Activated naive CD4-positive, alpha-beta T cell treated with Interleukin-2 at 50 U/mL for 16 hours (primary cell): ENCODE measurements at places on chromosomes 4 and X.

DNA sequence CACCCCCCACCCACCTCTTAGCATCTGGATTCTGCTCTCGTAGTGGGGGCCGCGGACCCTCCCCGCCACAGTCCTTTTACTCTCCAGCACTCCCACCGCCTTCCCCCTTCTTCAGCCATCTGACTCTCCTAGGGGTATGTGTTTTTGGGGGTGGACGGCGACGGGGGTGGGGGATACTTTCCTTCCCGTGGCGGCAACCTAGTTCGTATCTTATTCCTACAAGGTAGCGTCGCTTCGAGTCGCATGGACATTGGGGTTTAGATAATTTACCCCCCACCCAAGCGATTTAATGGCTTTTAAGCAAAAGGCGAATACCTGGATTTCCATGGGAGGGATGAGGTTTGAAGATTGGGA is 1.3 kb upstream of the BCORL1 start:
- no peak for DNase-seq

DNA sequence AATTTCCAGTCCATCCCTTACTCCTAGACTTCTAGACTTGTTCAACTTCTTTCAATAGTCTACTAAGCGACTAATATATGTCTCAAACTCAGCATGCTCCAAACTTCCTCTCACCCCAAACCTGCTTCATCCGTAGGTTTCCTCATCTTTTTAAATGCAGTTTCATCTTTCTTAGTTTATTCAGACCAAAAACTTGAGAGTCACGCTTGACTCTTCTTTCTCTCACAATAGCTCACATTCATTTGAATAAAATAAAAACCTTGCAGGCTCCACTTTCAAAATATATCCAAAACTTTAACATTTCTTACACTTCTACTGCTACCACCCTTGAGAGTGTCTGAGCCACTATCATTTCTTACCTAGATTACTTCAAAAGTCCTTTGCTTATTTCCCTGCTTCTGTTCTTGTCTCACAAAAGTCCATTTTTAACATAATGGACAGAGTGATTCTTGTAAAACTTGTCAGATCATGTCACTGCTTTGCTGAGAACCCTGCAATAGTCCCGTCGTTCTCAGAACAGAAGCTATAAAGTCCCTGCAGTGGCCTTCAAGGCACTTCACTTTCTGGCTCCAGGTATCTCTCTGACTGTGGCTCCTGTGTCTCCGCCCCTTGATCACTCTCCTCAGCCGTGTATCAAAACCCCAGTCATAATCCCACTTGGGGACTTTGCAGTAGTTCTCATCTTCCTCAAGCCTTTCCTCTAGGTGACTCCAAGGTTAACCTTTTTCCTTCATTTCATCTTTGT is 167.6 kb downstream of the ARHGAP24 start:
- no peak for DNase-seq

- no peak for DNase-seq
Measured at GRCh38 chr4:114041117-114041475, 61.6 kb upstream of the ARSJ start.

DNA sequence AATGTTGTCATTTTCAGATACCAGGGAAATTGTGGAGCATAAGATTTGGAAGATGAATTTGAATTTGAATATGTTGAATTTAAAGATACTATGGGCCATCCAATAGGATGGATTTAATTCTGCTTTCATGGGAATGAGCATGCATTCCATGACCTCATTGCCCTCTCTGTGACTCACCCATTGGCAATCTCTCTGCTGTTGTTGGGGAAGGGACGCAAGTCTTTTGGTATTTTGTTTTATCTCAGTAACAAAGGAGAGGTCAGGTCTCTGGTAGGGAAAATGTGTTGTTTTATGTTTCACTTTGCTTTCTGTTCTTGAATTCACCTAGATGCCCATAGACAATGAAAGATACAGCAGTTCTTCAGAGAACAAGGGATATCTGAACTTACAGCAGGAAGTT is 42.1 kb upstream of the MAGEA4 start:
- DNase-seq, result no peak

DNA sequence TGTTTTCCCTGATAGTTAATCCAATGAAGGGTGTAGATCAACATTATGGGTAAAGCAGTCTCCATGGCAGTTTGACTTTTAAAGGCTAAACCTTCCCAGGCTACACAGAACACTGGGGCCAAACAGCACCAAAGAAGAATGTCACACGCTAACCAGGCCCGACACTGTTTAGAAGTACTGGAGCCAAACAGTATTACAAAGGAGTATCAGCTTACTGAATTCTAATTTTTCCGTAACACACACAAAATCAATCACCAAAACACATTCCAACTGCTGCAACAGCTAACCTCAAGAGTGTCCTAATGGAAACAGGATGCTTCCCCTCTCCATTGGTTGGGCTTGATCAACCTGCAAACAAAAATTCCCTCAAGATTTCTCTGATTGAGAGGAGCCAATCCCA is 783.5 kb downstream of the PCDH18 start:
- no peak for DNase-seq

GRCh38 chr4:54509057-54509456 is 148.7 kb upstream of the KIT start:
- DNase-seq, result no peak

- no peak for DNase-seq
Measured at GRCh38 chr4:189374176-189374575, 566.5 kb upstream of the FRG1 start.

GRCh38 chrX:118727686-118728339 is 407 bp downstream of the IL13RA1 start:
- no peak for DNase-seq

GRCh38 chrX:134807039-134807729 is 148.9 kb upstream of the PLAC1 start:
- peak; percentile 85 for DNase-seq

DNA sequence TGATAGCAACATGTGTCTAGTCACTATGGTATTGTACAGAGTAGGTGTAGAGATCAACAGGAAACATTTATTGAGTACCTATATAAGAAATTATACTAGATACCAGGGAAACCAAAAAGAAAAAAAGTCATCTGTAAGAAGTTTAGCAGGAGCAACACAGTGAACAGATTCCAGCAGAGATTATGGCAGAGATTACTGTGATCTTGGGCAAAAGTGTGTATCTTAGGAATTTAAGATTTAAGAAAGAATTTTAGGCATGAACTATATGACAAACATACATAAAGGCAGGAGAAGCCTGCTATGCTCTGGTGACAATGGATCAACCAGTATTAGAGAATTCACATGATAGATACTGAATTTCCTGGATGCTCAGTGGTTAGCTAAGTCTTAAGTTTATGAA is 37.9 kb downstream of the SNCA start:
- DNase-seq, result no peak

DNA sequence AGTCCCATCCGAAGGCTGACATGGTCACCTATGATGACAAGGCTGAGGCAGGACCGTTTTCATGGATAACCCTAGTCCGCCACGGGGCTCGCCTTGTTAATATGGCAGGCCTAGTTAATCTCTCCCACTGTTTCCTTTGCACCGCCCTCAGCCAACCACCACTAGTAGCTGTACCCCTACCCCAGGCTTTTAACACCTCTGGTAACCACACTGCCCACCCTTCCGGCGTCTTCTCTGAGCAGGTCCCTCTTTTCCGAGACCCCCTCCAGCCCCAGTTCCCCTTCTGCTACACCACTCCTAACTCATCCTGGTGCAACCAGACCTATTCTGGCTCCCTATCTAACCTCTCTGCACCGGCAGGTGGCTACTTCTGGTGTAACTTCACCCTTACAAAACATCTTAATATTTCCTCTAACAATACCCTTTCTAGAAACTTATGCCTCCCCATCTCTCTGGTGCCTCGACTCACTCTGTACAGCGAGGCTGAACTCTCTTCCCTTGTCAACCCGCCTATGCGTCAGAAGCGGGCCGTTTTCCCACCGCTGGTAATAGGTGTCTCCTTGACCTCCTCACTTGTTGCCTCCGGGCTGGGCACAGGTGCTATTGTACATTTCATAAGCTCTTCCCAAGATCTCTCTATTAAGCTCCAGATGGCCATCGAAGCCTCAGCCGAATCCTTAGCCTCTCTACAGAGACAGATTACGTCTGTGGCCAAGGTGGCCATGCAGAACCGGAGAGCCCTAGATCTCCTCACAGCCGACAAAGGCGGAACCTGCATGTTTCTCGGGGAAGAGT is 964.4 kb downstream of the RPA4 start:
- no peak for DNase-seq

DNA sequence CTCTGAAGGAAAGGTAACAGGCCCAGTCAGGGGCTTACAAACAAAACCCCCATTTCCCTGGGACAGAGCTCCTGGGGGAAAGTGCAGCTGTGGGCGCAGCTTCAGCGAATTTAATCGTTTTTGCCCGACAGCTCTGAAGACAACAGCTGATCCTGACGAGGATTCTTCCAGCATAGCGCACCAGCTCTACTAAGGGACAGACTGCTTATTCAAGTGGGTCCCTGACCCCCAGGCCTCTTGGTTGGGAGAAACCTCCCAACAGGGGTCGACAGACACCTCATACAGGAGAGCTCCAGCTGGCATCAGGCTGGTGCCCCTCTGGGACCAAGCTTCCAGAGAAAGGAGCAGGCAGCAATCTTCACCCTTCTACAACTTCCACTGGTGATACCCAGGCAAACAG is 486.7 kb downstream of the PRR32 start:
- DNase-seq, result no peak

DNA sequence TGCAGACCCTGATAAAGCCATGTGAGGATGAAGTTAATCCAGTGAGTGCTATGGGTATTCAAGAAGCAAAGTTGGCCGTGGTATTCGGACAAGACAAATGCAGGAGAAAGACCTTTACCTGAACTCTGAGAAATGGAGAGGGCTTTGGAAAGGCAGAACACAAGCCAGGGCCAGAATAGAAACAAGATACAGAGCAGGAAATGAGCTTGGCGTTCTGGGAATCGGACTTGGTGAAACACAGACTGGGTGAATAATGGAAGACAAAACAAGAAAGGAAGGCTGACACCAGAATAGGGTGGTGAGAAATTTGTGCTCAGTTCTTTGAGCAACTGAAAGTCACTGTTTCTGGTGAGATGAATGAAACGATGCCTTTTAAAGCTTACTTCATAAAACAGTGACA is 83.3 kb downstream of the VEGFC start:
- DNase-seq, result no peak

DNA sequence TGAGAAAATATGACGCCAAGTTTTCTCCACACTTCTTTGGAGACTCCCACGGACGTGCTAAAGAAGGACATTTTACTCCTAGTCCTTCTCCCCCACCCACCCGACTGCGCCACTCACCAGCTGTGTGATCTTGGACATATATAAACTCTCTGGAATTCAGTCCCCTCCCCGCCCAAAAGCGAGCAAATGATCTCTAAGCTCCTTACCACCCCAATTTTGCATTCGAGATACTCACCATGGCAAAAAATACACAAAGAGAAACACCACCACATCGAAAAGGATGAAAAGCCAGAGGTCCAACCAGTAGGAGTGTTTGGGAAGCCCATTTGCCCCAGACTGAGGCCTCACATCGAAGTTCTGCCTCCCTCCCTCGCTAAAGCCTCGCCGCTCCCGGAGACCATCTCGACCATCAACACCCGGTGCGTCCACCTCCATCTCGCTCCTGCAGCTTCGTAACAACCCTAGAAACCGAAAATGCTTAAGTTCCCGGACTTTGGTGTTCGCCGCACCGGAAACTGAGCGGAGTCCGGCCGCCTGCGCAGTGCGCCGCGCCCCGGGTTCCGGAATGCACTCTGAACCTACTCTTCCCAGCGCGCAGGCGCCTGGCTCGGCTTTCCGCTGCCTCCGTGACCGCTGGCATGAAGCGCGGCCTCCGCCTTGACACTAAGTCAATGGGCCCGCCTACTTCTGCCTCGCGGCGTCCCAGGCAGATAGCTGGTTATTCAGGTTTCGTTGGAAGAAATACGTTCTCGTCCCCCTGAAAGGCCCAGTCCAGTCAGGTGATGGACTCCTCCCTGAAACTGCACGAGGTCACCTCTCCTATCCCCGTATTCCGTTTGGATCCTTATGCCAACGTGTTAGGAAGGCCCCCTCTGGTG is 21.6 kb downstream of the FABP2 start:
- peak; percentile 92 for DNase-seq

DNA sequence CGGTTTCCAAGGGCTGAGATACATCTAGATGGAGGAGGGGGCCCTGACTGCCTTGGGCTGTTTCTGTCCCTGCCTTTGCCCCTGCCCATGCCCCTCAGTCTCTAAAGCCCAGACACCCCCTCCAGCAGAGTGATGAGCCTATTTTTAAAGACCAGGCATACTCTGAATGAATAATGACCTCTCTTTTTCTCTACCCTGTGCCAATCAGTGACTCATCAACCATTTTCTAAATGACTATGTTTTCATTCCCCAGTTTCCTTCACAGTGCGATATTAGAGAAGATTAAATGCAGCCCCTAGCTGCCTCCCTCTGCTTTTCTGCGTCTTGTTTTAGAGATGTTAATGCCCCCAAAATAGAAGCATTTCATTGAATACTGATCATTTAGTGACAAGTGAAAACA is 15.5 kb upstream of the NHS start:
- DNase-seq, result no peak

GRCh38 chr4:175562542-175562941 is 249.5 kb downstream of the GPM6A start:
- DNase-seq, result no peak
